ENCODE measurements at places on chromosomes 5 and 9.
A peak's percentile ranks its signal among the peaks of the same experiment; 100 is the strongest.

DNA sequence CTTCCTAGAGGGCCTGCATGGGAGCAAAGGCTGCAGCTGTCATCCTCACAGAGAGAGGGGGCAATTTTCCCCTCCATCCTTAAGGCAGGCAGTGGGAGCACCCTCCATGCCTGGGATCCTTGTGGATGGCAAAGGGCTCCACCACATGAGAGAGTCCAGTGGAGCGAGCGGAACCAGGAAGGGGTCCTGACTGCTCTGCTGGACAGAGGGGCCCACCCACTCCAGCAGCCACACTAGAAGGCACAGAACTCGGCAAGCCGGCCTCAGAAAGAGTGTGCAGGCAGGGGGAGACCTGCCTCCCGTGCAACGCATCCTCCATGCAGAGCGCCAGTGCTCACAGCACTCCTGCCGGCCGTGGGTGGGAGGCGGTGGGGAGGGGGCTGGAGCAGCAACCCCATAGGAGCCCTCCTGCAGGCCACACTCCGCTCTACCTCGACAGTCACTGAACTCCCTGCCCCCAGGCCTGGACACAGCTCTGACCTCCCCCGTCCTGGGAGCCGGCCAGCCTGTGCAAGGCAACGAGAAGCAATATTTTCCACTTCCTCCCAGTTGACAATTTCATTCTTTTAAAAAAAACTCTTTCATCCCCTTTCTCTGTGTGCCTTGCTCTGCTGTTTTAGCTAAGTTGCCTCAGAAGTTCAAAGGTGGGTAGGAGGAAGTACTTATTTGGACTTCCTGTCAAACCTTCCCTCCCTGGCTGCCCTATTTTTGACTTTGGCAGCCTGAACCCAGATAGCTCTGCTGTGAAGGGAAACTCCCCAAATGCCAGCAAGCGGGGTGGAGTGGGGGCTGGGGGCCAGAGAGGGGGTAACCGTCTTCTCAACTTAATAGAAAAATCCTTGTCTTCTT, 5.3 kb upstream of the LCP2 start:
- DNase-seq, result no peak

DNA sequence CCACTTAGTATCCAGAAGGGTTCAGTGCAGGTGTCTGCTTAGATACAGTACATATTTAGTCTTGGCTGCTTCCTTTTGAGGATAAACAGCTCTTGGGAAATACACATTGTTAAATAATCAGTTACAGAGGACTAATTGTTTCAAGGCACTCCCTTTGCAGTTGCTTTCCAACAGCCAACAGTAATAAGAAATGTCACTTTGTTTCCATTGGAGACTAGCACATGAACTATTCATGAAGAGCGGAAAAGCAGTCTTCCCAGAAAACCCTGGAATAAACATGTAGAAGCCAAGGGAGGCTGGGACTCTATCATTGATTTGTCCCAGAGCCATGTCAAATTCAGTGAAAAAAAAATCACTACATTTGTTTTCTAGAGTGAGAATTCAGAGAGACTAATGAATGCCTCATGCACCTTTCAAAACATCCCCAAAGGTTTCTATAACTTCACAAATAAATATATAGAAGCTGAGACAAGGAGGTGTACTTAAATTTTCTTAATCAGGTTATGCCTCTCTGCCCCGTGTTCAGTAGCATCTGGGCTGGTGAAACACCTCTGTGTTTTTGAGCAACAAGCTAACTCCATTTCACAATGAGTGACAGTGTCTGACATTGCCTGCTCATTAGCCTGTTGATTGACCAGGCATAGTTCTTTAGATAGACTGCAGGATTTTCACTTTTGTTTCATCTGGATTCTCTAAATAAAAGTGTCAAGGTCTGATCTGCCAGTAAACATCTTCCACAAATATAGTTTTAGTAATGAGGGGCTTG, 271.5 kb downstream of the ARRDC3 start:
- no peak for DNase-seq

- DNase-seq, result peak; percentile 53
Measured at GRCh38 chr5:32312197-32312594, 543 bp downstream of the MTMR12 start.

GRCh38 chr9:86783884-86784283, 163.4 kb downstream of the GAS1 start:
- DNase-seq, result peak; percentile 20

DNA sequence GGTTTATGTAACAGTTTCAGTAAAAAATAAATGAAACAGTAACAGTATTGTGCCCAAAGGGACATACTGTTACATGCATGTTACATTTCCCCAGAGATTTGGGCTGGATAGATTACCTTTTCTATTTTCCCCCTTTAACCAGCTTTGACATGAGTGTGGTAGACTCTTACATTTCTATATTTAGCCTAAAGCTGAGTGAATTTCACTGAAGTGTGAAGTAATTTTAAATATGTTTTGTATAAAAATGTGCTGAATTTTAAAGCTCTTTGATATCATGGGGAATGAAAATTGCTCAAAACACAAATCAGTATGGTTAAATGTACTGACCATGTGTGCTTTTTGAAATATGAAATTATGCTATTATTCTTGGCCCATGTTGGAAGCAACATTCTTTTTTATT, 122.3 kb upstream of the CDH10 start:
- no peak for DNase-seq

- DNase-seq, result peak; percentile 84
Measured at GRCh38 chr5:135491552-135492318, 39.6 kb upstream of the TIFAB start.

DNA sequence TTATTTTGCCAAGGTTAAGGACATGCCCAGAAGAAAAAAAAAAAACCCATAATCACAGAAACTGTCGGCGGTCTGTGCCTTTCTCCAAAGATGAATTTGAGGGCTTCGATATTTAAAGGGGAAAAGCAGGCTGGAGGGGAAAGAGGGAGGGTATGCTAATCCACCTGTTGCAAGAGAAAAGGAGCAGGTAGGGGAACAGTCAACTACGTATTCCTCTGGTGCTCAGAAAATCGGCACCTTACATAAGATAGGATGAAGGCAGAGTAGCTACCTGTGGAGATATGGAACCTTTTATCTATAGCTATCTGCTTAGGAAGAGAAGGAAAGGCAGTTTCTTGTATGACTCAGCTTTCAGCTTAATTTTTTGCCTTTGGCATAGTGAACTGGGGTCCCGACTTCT, 77.7 kb downstream of the PTCD2 start:
- no peak for DNase-seq

- peak; percentile 83 for DNase-seq
Measured at GRCh38 chr5:72166070-72166979, 59.0 kb downstream of the MAP1B start.

- no peak for DNase-seq
Measured at GRCh38 chr5:67393211-67393610, 196.6 kb upstream of the CD180 start.

- DNase-seq, result no peak
Measured at GRCh38 chr5:139296862-139297326, 3.4 kb downstream of the MATR3 start.

GRCh38 chr5:16659536-16659935, 42.7 kb upstream of the RETREG1 start:
- no peak for DNase-seq

DNA sequence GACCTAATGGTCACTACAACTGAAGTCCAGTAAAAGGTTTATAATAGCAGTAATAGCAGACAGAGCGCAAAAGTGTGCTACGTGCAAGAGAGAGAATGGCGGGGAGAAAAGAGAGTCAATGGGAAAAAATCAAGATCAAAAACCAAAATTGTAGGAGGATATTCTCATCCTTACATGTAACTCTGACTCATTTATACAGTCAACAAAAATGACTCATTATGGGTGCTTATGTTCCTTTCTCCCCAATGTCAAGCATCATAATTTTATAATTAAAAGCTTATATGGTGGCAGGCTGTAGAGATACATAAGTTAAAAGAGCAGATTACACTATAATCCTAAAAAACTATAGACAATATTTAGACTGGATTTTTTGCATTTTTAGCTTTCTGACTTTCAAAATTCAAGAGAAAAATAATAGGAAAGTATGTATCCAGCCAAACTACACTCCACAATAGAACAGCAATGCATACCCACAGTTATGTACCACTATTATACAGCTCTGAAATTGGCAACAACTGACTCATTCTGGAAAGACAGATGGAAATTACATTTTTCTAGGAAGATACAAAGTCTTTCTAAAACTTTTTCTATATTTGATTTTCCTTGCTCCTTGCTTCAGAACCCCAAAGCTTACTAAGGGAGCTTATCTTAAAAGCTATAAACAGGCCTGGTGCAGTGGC, 78.4 kb downstream of the PLPP1 start:
- DNase-seq, result peak; percentile 47

DNA sequence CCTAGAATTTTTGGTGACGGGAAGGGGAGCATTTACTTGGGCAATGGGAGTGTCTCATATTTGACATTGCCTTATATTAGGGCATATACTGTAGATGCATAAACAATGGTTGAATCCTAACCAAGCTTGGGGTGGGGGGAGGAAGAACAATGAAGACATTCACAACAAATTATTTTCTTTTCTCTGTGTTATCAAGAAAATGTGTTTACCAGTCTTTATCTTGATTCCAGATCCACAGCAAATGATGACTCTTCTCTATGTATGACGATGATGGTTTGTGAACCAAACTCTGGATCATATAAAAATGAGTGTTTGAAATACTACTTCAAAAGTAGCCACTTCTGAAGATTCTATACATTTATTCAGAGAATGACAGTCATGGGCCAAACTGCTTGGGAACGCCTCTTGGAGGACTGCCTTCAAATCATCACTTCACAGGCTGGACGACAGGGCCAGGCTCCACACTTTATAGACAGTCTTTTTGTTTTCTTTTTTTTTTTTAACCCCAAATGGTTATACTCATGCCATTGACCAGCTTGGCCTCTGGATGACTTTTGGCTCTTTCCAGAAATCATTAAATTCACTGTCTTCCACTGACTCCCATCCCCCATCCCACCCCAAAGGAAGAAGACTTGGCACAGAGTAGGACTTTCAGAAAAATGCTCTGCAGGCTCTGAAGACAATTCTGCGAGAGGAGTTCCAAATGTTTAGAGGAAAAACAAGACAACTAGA, 123.8 kb upstream of the LIFR start:
- DNase-seq, result no peak

DNA sequence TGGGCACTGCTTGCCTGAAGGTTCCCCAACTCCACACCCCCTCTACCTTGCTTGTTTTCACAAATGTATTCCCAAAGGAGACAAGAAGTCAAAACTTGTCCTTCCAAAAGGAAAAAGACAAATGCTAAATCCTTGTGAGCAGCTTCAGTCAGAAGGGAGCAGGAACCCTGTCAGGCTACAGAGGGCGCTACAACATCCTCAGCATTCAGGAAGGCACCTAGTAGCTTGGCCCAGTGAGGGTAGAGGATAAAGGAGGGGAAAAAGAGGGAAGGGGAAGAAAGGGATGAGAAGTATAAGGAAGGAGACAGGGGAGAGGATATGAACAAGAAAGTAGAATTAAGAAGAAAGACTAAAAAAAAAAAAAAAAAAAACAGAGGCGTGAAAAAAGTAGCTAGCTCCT, 97.5 kb downstream of the MLLT3 start:
- no peak for DNase-seq

DNA sequence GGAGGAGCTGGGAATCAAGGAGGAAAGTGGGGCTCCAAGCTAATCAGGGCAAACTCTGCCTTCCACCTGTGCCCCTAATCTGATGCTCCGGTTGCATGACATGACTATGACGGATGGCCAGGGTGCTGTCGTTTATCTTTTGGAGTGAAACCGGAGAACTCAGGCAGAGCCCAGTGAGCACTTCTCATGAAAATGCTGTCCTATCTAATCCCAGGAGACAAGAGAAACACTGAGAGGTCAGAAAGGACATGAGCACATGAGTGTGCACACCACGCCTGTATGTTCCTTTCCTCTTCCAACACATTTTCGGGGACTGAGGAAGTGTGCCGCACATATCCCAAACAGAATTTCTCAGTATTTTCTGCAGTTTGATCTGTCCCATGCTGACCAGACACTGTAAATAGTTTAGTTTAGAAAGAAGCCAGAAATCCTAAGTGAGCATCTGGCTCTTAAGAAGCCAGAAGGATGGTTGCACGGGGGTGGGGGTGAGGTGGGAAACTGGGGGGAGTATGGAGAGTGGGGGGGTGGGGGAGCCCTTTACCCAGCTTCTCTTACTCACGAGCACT, 217.1 kb downstream of the TSSK1B start:
- DNase-seq, result no peak

DNA sequence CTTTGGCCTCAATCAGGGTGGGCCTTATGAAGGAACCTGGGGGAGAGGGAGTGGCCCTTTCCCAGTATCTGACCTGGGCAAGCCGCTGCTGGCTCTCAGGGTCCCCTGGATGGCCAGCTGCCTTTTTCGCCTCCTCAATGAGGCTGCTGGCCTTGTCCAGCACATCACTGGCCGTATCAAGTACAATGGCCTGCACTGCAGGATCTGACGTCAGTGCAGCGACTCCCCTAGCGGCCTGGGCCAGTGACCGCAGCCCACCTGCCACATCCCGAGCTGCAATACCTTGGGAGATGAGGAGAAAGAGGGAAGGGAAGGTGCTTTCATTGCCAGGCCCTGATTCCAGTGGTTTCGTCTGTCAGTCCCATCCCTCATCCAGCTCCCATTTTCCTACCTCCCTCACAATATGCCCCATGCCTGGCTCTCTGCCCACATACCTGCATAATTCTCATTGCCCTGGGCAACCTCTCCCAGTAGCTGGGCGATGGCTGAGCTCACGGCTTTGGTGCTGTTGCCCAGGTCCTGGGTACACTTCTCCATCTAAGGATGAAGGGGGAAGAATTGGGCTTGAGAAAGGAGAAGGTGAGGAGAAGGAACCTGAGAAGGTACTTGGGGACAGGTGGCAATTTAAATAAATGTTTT, 19.1 kb downstream of the TLN1 start:
- no peak for DNase-seq

- DNase-seq, result no peak
Measured at GRCh38 chr9:14870090-14870489, 40.1 kb downstream of the FREM1 start.

- DNase-seq, result no peak
Measured at GRCh38 chr9:88680505-88681160, 145.7 kb downstream of the NXNL2 start.

- DNase-seq, result no peak
Measured at GRCh38 chr9:129590466-129590865, 30.4 kb downstream of the C9orf50 start.

DNA sequence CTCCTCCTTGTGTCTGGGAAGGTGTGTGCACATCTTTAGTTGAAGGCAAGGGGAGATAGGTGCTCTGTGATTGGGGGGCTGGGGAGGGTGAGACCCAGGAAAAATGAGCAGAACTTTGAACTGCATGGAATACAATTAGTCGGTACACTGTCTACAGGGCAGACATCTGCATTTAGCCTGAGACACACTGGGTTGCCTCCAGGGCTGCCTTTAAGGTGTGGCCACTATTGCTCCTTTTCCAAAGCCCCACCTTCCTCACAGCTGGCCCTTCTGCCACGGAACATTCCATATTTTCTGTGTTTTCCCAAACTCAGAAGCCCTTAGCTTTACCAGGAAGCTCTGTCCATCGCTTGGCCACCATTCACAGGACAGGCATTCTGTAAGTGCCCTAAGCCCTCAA, 247.9 kb downstream of the HSPA4 start:
- no peak for DNase-seq

DNA sequence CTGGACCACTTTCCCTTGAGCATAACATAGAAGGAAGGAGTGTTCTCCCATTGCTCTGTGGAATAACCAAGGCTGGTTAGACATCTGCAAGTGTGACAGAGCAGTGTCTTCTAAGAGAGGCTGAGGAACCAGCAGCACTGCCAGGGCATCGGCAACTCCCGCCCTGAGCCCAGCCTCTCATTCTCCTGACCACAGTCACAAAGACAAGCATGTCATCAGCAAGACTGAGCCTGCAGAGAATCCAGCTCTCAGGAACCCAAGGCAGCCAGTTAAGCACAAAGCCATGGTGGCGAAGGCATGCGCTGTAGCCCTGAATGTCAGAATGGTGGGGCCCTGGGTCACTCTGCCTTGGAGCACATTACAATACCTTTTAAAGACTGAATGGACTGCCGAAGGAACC, 253.9 kb downstream of the AGTPBP1 start:
- peak; percentile 43 for DNase-seq
